ENCODE measurements at places on chromosomes 16 and 17. TPM values are rescaled to one million over a fixed set of nuclear protein-coding genes. Genes with fewer than 3 reads are reported as not detected.

SLFN12L gene
- 50.8 TPM for total RNA-seq

GRCh38 chr17:80817861-80818260 lies 173.8 kb upstream of the CHMP6 start:
- no peak overlapping the region for H3K4me3 ChIP-seq
- H3K4me1 ChIP-seq: peaks cover 10% of the 10 kb centered on the region
- no peak overlapping the region for H3K27ac ChIP-seq
- DNase-seq: no peak

- no peak for DNase-seq
- H3K4me1 ChIP-seq: no peaks in the 10 kb centered on the region
- H3K36me3 ChIP-seq: no peaks in the 10 kb centered on the region
These were observed 17.5 kb upstream of the CMTM4 start for GRCh38 chr16:66714062-66714461.

RAC3 gene
- total RNA-seq: 4.2 TPM

GRCh38 chr16:14236401-14236800 lies 165.3 kb downstream of the MRTFB start:
- no peak overlapping the region for H3K4me3 ChIP-seq
- no peaks in the 10 kb centered on the region for H3K4me1 ChIP-seq

DNA sequence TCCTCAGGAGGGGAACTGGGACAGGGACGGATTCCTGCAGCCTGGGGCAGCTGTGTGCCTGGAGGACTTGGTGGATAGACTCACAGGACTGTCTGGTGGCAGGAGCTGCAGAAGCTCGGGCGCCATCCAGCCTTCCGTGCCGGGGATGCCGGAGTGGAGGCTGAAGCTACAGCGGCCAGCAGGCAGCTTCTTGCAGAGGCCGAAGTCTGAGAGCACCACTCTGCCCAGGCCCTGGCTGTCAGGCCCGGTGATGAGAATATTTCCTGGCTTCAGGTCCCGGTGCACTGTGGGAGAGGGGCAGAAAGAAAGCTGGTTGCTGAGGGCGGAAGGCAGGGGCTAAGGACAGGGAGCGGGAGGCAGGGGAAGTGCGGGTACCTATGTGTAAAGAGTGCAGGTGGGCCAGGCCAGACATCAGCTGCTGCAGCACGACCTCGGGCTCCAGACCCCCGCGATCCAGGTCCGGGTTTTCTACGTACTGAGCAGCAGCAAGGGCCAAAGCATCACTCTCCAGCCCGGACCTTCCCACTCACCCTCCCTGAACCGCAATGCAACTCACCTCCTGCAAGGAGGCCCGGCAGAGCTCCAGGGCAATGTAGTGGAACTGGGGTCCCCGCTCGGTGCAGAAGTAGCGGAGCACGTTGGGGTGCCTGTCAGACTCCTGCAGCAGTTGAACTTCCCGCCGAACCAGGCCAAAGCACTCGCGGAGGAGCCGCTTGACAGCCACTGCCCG lies 16.1 kb downstream of the PLK1 start:
- no peak for DNase-seq
- no peaks in the 10 kb centered on the region for H3K27me3 ChIP-seq
- peaks cover 10% of the 10 kb centered on the region for H3K4me1 ChIP-seq
- H3K36me3 ChIP-seq: no peaks in the 10 kb centered on the region
- H3K4me3 ChIP-seq: no peak overlapping the region

GPR139 gene
- total RNA-seq: not detected

DNA sequence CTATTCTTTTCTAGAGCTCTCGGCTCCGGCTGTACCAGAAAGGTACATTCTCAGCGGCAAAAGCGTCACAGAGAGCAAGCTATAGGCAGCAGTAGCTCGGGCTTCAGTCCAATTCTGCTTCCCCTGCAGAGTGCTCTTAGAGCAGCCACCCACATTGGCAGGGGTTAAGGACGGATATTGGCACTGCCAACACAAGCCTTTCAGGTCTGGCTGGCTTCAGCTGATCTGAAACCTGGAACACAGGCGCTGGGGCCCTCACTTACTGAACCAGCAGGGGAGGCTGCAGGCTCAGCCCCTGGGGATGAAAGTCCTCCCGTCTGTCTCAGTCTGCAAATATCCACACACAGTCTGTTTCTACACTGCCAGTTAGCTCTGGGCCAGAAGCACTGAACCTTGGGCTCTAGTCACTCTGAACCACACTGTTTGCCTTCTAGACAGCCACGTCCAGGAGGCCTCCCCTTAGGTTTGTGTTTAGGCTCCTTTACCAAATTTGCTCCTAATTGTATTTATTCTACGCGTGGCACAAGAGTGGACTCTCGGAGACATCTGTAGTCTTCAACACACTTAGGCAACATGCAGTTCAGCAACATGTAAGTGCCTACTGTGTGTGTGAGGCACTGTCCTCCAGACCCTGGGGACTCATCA lies 40.1 kb downstream of the HIC1 start:
- peaks cover 13% of the 10 kb centered on the region for H3K4me1 ChIP-seq
- H3K36me3 ChIP-seq: no peaks in the 10 kb centered on the region
- DNase-seq: no peak
- no peak overlapping the region for H3K27ac ChIP-seq
- H3K4me3 ChIP-seq: no peak overlapping the region

PLD6 gene
- total RNA-seq: 28.4 TPM

DNA sequence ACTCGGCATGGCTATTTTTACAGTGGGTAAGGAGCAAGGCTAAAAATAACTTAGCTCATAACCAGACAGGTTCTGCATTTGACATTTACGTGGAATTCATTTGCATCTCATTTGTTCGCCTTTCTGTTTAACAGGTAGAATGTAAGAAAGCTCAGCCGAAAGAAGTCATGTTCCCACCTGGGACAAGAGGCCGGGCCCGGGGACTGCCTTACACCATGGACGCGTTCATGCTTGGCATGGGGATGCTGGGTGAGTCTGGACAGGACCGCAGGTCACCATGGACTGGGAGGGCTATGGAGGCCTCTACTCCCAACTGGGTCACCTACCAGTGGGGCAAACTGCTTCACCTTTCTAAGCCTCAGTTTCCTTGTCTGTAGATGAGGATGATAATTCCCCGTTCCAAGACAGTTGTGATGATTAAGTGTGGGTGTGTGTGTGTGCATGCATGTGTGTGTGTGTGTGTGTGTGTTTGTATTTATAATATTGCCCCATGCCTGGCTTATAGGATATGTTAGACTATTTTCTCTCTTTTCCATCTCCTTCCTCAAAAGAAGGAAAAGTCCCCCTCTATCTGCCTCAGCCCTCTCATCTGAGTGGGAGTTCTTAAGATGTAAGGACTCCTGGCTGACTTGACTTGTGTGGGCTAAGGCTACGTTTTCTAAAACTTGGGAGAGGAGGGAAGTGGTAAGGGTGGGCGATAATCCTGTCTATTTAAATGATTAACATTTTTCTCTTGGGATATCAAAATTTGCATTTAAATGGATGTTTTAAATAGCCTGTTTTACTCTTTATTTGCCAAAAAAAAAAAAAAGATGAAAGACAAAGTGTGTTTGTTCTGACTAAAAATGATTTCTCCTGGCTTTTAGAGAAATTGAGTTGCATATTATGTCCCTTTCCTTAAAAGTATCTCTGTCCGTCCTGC lies 129.0 kb downstream of the CCDC182 start:
- peaks cover 12% of the 10 kb centered on the region for H3K4me1 ChIP-seq
- DNase-seq: no peak
- no peak overlapping the region for H3K4me3 ChIP-seq
- H3K27me3 ChIP-seq: no peaks in the 10 kb centered on the region
- no peak overlapping the region for H3K27ac ChIP-seq

GRCh38 chr16:71303938-71304337 lies 14.7 kb upstream of the CMTR2 start:
- DNase-seq: no peak
- no peak overlapping the region for H3K27ac ChIP-seq
- H3K4me1 ChIP-seq: no peaks in the 10 kb centered on the region
- no peaks in the 10 kb centered on the region for H3K36me3 ChIP-seq
- no peaks in the 10 kb centered on the region for H3K27me3 ChIP-seq

GRCh38 chr16:88811769-88812512 lies at the start of gene APRT:
APRT (minus strand) TSS chr16:88811928; CDS start chr16:88811899, 29 bp downstream.
- H3K4me3 ChIP-seq: peak within 1 kb of the TSS; percentile 74
- no peaks in the 10 kb centered on the region for H3K27me3 ChIP-seq
- H3K36me3 ChIP-seq: peaks cover 9% of the 10 kb centered on the region
- H3K27ac ChIP-seq: peak within 1 kb of the TSS; percentile 78

DNA sequence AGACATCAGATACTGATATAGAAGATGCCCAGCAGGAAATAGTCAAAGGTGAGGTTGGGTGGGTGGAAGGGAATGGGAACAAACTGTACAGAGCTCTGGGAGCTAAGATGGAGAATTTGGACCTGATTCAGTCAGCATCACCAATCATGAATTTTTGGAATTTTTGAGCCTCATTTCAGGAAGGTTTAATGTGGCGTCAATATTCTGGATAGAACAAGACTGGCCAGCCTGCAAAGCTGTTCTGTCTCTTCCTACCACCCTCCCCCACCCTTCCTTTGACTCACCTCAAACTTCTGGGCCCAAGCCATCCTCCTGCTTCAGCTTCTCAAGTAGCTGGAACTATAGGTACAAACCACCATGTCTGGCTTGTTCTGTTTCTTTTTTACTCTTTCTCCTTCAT lies 32.6 kb downstream of the CTCF start:
- no peak overlapping the region for H3K27ac ChIP-seq
- no peak overlapping the region for H3K4me3 ChIP-seq
- peaks cover 11% of the 10 kb centered on the region for H3K4me1 ChIP-seq
- no peaks in the 10 kb centered on the region for H3K36me3 ChIP-seq
- no peak for DNase-seq

GRCh38 chr16:29825145-29826044 lies 5.1 kb downstream of the MVP start:
- peaks cover 94% of the 10 kb centered on the region for H3K4me1 ChIP-seq
- H3K4me3 ChIP-seq: peak overlapping the region; percentile 50
- H3K36me3 ChIP-seq: peaks cover 4% of the 10 kb centered on the region
- no peaks in the 10 kb centered on the region for H3K27me3 ChIP-seq

- H3K4me1 ChIP-seq: peaks cover 30% of the 10 kb centered on the region
- H3K27me3 ChIP-seq: no peaks in the 10 kb centered on the region
- H3K27ac ChIP-seq: peak overlapping the region; percentile 49
- DNase-seq: no peak
These were observed 5.0 kb upstream of the TLCD2 start for GRCh38 chr17:1714980-1715802.

NOG gene
- total RNA-seq: 0.73 TPM

DNA sequence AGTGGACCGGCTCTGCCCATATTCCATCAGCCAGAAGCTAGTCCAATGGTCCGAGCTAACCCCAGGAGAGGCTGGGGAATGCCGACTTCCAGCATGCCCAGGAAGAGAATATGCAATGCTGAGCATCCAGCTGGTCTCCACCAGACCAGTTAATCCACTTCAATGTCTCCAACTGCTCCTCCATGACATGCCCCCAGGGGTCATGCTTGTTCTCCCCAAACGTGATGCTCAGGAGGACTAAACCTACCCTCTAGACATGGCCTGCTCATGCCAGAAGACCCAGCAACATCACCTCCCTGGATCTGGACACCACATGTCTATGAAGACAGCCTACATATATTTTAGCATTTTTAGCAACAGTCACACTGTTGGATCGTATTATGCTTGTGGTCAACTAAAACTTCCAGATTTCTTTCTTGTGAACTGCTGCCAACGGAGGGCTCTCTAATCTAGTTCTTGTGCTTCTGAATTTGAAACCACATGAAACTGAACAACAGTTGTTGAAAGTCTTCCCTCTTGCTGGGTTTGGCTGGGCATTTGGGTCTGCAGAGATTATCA lies 245.1 kb downstream of the SOX9 start:
- H3K4me3 ChIP-seq: no peak overlapping the region
- no peak for DNase-seq
- no peaks in the 10 kb centered on the region for H3K27me3 ChIP-seq
- H3K4me1 ChIP-seq: no peaks in the 10 kb centered on the region
- H3K36me3 ChIP-seq: no peaks in the 10 kb centered on the region
- H3K27ac ChIP-seq: no peak overlapping the region

JPH3 gene
- total RNA-seq: not detected

DNA sequence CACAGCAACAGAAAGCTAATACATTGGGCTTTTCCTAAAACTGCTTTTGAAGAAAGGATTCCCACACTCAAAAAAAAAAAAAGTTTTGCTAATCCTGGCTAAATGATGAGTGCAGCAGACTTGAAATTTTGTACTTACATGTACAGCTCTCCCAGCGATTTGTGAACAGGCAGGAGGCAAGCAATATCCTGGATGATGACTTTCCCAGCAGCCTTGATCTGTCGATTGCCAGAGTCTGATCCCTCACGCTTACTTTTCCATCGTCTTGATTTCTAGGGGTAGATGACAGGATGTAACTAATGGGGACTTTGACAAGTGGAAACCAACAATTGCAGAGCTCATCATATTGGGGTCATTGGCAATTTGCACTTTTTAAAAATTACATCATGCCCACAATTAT lies 91.4 kb downstream of the WDR59 start:
- H3K36me3 ChIP-seq: peaks cover 8% of the 10 kb centered on the region
- no peak for DNase-seq
- H3K4me3 ChIP-seq: no peak overlapping the region
- H3K27ac ChIP-seq: no peak overlapping the region
- no peaks in the 10 kb centered on the region for H3K27me3 ChIP-seq

ABCC12 gene
- total RNA-seq: not detected

DNA sequence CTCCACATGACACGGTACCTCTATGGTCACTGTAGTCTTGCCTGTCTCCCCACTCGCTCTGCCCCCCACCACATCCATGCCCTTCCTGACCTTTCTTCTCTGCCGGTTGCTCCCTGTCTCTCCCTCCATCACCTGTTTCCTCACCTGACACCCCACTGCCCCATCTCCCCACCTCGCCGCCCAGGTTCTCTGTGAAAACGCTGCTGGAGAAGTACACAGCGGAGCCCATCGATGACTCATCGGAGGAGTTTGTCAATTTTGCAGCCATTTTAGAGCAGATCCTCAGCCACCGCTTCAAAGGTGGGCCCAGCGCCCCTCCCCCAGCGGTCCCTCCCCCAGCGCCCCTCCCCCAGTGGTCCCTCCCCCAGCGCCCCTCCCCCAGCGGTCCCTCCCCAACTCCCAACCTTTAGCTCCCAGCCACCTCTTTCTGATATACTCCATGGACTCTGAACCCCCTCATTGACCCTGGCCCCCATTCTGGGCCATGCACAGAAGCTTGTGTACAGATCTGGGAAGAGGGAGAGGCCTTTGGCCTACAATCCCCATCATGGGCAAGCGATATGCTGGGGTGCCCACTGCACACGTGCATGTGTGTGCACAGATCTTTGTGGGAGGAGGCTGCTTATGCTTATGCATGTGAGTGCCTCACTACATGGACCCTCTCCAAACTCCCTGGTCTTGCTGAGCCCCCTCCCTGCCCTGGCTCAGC lies 4.1 kb downstream of the RUNDC3A start:
- no peak for DNase-seq
- H3K4me3 ChIP-seq: no peak overlapping the region
- no peaks in the 10 kb centered on the region for H3K36me3 ChIP-seq
- no peak overlapping the region for H3K27ac ChIP-seq
- H3K4me1 ChIP-seq: peaks cover 24% of the 10 kb centered on the region

CIBAR2 gene
- not detected for total RNA-seq

CEMP1 gene
- total RNA-seq: not detected

- no peaks in the 10 kb centered on the region for H3K4me1 ChIP-seq
- no peak for DNase-seq
- no peaks in the 10 kb centered on the region for H3K36me3 ChIP-seq
- H3K27ac ChIP-seq: no peak overlapping the region
- H3K27me3 ChIP-seq: no peaks in the 10 kb centered on the region
These were observed 44.8 kb downstream of the CDYL2 start for GRCh38 chr16:80759419-80760162.
